Fibroblast of the aortic adventitia (primary cell): ENCODE measurements at places on chromosomes 16 and 17. TPM values are rescaled to one million over a fixed set of nuclear protein-coding genes. Genes with fewer than 3 reads are reported as not detected.

DNA sequence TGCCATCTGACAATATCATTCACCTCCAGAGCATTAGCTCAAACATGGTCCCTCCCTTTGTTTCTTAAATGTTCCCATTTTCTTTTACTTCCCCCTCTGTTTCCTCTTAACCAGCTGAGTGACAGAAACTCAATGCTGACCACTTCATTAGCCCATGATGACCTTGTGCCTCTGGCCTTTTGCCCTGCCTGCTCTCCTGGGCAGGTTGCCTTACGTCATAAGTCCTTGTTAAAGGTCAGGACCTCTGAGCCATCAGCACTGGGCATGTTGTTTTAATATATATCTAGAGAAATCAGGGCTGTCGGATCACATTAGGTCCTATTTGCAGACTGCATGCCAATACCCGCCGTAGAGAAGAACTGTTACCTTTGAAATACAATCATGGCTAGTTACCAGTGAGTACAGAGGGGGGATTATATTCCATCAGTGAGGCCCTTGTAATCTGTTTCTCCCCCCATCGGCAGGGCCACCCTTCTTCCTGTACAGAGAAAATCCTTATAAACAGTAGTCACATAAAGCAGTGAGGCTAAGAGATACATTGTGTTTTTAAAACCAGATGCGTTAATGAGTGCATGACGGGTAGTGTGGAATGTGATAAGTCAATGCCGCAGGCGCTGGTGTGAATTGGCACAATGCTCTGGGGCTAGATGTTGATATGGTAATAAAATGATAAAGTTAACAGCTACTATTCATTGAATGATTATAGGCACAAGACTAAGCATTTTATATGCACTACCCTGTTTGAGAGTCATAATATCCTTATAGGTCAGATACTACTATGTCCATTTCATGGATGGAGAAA, 94.3 kb upstream of the ZFHX3 start:
- no peak for DNase-seq

- DNase-seq = no peak
These were observed 418.7 kb downstream of the KCNJ2 start for GRCh38 chr17:70588003-70588402.

DNA sequence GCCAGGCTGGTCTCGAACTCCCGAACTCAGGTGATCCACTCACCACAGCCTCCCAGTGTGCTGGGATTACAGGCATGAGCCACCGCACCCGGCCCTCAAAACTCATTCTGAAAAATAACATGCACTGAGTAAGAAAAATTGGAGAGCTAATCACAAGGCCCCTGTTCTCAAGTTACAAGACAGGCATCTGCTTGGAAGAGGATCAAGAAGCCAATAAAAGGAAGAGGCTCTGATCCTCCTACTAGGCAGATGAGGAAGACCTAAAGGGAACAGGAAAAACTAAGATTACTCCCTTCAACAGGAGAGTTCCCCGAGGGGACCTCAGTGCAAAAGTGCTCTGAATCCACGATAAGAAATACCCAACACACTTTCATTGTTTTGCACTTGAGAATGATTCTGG, 18.4 kb downstream of the BLMH start:
- peak; percentile 9 for DNase-seq

The FOXJ1 gene
- not detected in 2 replicates for total RNA-seq

GRCh38 chr17:49727380-49727779, 19.6 kb upstream of the SLC35B1 start:
- DNase-seq = no peak

The ITGAD gene
- not detected in 2 replicates for total RNA-seq

The KREMEN2 gene
- total RNA-seq = not detected in 2 replicates

The KRTAP3-3 gene
- total RNA-seq = not detected in 2 replicates

The TBC1D16 gene
- 33.4 and 37.8 TPM in 2 replicates for total RNA-seq

The CHST6 gene
- total RNA-seq = 0.16 and 0.27 TPM in 2 replicates

The KRTAP1-4 gene
- total RNA-seq = not detected in 2 replicates

The CACNG3 gene
- not detected in 2 replicates for total RNA-seq

DNA sequence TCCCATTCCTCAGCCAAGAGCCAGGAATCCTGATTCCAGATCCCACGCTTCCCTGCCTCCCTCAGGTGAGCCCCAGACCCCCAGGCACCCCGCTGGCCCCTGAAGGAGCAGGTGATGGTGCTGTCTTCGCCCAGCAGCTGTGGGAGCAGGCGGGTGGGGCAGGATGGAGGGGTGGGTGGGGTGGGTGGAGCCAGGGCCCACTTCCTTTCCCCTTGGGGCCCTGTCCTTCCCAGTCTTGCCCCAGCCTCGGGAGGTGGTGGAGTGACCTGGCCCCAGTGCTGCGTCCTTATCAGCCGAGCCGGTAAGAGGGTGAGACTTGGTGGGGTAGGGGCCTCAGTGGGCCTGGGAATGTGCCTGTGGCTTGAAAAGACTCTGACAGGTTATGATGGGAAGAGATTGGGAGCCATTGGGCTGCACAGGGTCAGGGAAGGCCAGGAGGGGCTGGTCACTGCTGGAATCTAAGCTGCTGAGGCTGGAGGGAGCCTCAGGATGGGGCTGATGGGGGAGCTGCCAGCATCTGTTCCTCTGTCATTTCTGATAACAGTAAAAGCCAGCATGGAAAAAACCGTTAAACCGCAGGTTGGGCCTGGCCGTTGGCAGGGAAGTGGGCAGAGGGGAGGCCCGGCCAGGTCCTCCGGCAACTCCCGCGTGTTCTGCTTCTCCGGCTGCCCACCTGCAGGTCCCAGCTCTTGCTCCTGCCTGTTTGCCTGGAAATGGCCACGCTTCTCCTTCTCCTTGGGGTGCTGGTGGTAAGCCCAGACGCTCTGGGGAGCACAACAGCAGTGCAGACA, at the start of gene SPN:
TSS of gene SPN (plus strand) at position 232 of the 791 bp plus-strand sequence. CDS start at position 714, 482 bp downstream.
- DNase-seq = no peak

GRCh38 chr17:69254187-69254586, 25.6 kb upstream of the ABCA10 start:
- DNase-seq = no peak

The KRTAP4-3 gene
- total RNA-seq = not detected in 2 replicates

The ATP1B2 gene
- total RNA-seq = not detected in 2 replicates

GRCh38 chr17:64786337-64786736, 124.2 kb upstream of the SMURF2 start:
- no peak for DNase-seq

The RASL10B gene
- 1.5 and 3.8 TPM in 2 replicates for total RNA-seq

GRCh38 chr16:84072014-84072413, 29.4 kb upstream of the SLC38A8 start:
- peak; percentile 19 for DNase-seq

The LYZL6 gene
- total RNA-seq = not detected in 2 replicates

The PRSS27 gene
- total RNA-seq = 0.65 and 1.3 TPM in 2 replicates

GRCh38 chr16:69554495-69554894, 11.3 kb upstream of the NFAT5 start:
- no peak for DNase-seq

The GRAPL gene
- total RNA-seq = not detected in 2 replicates

DNA sequence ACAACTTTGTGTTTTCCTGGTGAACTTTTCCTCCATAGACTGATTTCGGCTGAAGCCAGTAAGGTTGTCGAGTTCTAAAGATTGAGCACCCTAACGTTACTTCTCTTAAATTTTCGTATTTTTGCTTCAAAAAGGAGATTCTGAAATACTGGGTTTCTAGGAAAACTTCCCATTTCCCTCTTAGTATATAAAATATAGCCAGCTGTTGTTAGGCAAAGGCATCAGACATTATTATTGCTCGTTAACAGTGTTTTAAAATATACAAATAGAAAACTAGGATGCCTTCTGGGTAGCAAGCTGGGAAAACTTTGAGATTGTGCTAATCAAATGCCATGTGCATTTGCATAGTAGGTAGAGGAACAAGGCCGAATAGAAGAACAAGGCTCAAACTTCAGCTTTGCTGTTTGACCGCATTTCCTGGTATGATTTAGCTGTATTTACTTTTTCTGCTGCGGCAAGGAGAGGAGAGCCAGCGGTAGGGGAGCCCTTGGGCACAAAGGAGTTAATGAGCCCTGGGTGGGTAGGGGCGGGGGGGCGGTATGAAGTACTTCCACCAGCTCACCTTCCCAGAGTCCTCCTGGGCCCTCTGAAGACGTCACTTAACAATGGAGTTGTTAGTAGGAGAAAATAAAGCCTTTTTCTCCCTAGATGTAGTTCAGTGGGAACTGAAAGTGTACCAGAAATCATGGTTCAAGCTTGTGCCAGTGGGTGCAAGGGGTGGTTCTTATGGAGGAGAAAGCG, 151.9 kb downstream of the MSI2 start:
- DNase-seq = no peak

- peak; percentile 36 for DNase-seq
These were observed 23.9 kb downstream of the SLC39A11 start for GRCh38 chr17:73068322-73069153.

DNA sequence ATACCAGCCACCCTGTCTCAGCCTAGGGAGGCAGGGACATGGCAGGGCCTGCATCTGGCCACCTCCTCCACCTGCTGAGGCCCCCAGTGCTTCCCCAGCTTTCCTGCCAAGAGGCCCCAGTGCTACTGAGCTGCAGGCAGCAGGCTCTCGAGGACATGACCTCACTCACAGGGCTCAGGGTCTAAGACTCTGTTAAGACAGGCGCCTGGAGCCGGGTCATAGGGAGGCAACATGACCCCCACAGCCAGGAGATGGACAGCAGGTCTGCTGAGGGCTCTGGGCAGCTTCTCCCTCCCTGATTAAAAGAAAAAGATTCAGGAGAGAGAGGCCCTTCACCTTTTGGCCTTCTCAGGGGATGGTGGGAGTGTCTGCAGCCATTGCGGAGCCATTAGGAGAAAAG, 23.2 kb upstream of the FASN start:
- DNase-seq = no peak

The TK2 gene
- 58.8 and 101 TPM in 2 replicates for total RNA-seq

The HOXB13 gene
- not detected in 2 replicates for total RNA-seq

- no peak for DNase-seq
These were observed 16.7 kb upstream of the MYH10 start for GRCh38 chr17:8647202-8647601.

GRCh38 chr17:15388356-15389041, 47.1 kb upstream of the TEKT3 start:
- no peak for DNase-seq

DNA sequence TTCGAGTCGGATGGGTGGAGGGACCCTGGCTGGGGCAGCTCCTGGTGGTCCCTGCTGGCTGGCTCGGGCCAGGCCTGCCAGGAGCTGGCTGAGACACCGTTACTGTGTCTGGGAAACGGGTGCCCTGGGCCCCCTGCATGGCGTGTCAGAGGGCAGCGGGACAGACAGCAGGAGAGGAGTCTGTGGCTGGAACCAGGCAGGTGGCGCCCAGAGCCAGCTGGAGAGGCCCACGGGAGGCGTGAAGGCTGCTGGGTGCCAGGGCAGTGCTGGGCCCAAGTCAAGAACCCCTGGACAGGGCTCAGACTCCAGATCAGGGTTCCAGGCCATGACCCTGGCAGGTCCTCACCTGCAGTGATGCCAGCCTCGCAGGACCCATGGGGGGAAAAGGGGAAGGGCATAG, 16.6 kb downstream of the SOX8 start:
- DNase-seq = no peak

The SMIM36 gene
- total RNA-seq = not detected in 2 replicates

GRCh38 chr17:73343168-73343634, 31.4 kb upstream of the CDC42EP4 start:
- peak; percentile 81 for DNase-seq

GRCh38 chr17:38590988-38591758, 14.6 kb downstream of the SRCIN1 start:
- DNase-seq = no peak

The LYRM1 gene
- total RNA-seq = 31.6 and 49.8 TPM in 2 replicates

DNA sequence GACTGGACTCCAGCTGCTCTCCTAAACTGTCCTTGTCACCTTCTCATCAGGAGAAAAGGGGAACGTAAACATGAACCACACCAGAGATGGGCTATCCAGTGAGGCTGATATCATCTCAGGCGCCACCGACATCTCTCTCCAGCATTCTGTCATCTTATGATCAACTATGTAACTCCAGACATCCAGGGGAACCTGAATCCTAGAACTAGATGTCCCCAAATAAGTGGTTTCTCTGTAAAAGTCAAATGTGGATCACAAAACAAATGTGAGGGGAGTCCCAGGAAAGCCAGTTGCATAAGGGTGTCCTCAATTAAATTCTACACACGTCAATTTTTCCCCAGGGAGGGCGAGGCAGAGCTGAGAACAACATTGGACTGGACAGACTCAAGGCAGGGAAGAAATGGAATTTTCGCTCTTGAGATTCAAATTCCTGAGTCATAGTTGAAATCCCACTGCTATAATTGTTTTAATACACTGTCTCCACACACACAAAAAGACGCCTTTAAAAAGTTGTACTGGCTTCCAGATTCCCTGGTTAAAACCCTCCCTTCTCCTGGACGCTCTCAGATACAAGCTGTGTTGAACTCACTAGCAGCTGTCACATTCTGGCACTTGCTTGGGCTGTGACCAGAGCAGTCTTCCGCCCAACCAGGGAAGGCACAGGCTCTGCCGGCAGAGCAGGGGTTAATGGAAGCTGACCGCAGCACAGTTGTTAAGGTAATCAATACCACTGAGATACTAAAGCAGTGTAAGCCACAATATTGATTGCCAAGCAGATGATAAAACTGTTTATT, 62.6 kb downstream of the ZFHX3 start:
- peak; percentile 93 for DNase-seq

DNA sequence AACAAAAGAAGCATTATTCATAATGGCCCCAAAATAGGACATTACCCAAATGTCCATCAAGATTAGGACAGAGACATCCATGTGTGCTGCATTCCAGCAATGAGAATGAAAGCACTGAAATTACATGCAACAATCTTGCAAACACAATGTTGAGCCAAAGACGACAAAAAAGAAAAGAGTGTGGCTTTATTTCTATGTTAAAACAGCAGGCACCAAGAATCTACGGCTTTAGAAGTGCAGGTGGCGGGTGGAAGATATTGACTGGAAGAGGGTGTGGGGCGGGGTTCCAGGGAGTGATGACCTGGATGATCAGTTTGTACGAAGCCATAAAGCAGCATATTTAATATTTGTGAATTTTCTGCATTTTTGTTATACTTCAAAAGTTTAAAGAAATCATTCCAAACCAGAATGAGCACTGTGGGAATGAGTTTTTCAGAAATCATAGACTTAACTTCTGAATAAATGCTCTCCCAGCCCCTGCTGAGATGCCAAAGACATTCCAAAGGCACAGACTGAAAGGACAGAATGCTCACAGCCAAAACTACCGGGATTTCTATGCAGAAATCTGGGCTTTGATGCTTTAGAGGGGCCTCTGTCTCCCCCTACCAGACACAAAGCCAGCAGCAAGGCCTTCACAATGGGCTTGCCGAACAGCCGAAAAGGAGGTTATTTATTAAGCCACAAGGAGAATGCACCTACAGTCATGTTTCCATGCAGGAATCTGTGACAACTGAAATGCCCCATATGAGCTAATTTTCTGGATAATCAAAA, 361.6 kb downstream of the GRIN2A start:
- DNase-seq = no peak

DNA sequence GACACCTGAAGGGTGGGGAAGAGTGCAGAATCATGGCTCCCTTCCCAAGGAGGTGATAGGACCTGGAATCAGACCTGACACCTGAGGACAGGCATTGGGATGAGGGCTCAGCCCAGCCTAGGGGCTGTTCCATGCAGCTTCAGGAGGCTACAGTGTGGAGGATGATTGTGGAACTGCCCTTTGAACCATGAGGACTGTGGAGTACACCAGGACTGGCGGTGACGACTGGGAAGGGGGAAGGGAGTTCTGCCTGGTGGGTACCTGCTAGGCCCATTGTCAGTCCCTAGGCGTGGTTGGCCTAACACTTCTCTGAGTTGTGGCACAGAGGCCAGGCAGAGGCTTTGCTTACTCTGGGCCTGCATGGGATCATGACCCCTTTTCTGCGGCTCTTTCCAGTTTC, 76.1 kb downstream of the MPRIP start:
- no peak for DNase-seq

GRCh38 chr17:65523411-65523810, 38.0 kb downstream of the AXIN2 start:
- no peak for DNase-seq
